ENCODE measurements at places on chromosomes 11 and 22. TPM values are rescaled to one million over a fixed set of nuclear protein-coding genes. Genes with fewer than 3 reads are reported as not detected.

The CTSW gene
- 0.53 TPM for polyA plus RNA-seq

- DNase-seq: no peak
Measured at GRCh38 chr11:77515063-77515462, 41.2 kb upstream of the PAK1 start.

- DNase-seq: no peak
Measured at GRCh38 chr22:20799449-20799848, 25.5 kb downstream of the SERPIND1 start.

The CASP1 gene
- polyA plus RNA-seq: 4.8 TPM

The OR52A1 gene
- not detected for polyA plus RNA-seq

The SPECC1L gene
- polyA plus RNA-seq: 9.8 TPM

GRCh38 chr22:31504282-31504681 is 7.9 kb downstream of the SFI1 start:
- DNase-seq: no peak

DNA sequence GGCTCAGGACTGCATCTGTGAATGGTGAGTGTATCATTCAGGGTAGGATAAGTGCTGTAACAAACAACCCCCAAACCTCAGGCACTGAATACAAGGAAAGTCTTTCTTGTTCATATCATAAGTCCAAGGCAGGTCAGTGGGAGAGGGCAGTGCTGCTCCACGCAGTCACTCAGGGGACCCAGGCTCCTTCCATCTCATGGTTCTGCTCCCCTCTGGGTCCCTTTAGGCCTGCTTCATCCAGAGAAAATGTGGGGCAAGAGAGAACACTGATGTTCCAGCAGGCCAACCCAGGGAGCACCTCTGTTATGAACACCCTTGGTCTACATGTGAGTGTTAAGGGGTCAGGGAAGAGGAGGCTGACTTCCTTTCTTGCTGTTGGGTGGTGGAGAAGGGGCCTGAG is 187.8 kb downstream of the CHST1 start:
- DNase-seq: no peak

The SEC14L2 gene
- polyA plus RNA-seq: 11.2 TPM

The RAC2 gene
- 4.6 TPM for polyA plus RNA-seq

DNA sequence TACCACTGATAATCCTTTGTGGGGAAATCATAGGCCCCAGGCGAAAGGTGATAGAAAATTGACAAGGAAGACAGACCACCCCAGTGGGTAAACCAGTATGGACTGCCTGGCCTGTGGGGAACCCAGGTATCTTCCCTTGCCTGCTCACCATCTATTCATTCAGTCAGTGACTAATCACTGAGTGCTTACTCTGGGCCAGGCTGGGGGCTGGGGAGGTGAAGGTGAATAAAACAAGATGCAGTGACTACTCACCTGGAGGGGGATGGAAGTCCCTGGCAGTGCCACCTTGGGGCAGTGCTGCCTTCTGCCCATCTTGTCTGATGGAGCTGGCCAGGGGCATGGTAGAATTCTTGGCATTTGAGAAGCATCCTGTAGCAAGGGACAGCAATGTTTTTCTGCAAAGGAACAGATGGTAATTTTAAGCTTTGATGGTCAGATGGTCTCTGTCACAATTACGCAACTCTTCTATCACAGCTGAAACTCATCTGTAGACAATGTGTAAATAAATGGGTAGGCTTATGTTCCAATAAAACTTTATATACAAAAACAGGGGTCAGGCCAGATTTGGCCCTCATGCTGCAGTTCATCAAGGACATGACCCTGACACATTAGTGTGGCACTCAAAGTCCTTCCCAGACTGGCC is 4.6 kb downstream of the ISX start:
- DNase-seq: no peak

- no peak for DNase-seq
Measured at GRCh38 chr11:107743191-107743590, 31.3 kb upstream of the SLN start.

The PGR gene
- polyA plus RNA-seq: 2.7 TPM

DNA sequence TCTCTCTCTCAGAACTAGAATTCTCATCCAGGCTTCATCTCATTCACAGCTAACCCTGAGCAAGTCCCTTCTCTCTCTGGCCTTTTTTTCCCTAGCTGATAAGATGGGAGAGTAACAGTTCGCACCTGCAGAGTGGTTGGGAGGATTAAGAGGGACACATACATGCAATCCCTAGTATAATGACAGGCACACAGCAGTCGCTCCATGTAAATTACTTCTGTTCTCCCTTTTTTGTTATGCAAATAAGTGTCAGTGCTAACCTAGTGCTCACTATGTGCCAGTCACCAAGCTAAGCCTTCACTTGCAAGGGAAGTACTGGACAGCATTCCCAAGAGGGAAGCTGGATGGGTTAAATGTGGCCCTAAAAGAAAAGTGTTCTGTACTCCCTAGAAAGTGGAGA is 63.4 kb downstream of the TENM4 start:
- DNase-seq: no peak

GRCh38 chr11:133997554-133997953 is 40.8 kb upstream of the IGSF9B start:
- DNase-seq: no peak

DNA sequence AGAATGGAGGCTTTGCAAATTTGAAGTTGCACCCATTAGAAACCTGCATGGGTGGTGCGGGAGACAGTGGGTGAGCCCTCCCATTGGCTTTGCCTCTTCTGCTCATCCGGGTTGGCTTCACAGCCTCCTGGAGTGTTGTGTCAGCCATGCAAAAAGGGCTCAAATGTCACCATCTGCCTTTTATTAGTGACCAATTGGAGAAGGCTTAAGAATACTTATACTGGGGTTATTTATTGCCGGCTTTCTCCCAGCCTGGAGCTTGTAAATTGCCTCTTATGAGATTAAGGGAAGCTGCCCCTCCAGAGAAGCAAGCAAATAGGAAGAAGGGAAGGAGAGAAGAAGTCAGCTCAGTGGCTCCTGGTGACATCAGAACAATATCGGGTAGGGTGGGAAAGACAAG is 182.6 kb downstream of the ST3GAL4 start:
- DNase-seq: no peak

DNA sequence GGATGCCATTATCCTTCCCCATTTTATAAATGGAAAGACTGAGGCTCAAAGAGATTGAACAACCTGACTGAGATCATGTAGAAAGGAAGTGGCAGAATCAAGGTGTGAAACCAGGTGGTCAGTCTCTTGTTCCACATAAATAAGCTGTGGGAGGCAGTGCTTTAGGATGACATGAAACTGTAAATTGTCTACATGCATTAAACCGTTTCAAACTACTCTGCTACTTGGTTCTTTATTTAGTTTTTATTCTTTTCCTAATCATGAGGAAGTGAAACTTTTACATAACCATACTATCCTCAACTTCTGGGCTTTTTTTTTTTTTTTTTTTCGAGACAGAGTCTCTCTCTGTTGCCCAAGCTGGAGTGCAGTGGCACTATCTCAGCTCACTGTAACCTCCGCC is 34.9 kb downstream of the CADM1 start:
- no peak for DNase-seq

The POU2AF3 gene
- polyA plus RNA-seq: 0.15 TPM

The GPR137 gene
- polyA plus RNA-seq: 44.0 TPM

GRCh38 chr11:128227466-128227865 is 359.9 kb downstream of the ETS1 start:
- DNase-seq: no peak

GRCh38 chr11:132318421-132319157 is 948.2 kb downstream of the NTM start:
- DNase-seq: no peak

The CRYBA4 gene
- polyA plus RNA-seq: not detected

The RASSF10 gene
- 0.15 TPM for polyA plus RNA-seq

GRCh38 chr22:42978453-42979103 is 36.4 kb downstream of the PACSIN2 start:
- DNase-seq: peak; percentile 33

The OR10A2 gene
- polyA plus RNA-seq: not detected

The SYT12 gene
- 0.04 TPM for polyA plus RNA-seq

The TSPAN32 gene
- polyA plus RNA-seq: 3.5 TPM

- DNase-seq: no peak
Measured at GRCh38 chr11:132719684-132720083, 812.6 kb downstream of the OPCML start.

DNA sequence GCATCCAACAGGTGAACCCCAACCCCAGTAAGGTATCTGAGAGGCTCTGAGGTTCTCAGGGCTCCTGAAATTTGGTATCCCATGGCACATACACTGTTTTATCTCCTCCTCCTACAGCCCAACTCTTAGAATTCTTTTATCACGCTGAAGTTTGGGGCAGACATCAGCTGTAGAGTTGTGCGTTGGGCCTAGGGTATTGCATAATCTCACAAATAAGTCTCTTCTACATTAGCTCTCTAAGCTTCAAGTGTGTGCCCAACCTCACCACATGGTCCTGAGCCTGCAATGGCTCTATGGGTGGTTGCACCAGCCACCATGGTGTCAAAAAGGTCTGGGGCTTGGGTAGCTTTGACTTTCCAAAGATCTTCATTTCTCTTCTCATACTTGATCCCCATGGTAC is 603.0 kb downstream of the BUD13 start:
- DNase-seq: no peak

GRCh38 chr11:4704790-4705334 is 278 bp downstream of the MMP26 start:
- DNase-seq: no peak

DNA sequence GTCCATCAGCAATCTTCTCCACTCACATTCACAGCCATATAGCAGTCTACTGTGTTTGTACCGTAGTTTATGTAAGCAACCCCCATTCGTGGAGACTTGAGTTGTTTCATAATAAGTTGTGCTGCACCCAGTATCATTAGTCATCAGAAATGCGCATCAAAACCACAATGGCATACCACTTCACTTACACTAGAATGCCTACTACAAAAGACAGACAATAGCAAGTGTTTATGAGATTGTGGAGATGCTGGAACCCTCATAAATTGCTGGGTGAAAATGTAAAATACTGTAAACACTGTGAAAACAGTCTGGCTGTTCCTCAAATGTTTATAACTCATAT is 133.3 kb downstream of the ATXN10 start:
- no peak for DNase-seq

The TMEM151A gene
- 0.08 TPM for polyA plus RNA-seq

DNA sequence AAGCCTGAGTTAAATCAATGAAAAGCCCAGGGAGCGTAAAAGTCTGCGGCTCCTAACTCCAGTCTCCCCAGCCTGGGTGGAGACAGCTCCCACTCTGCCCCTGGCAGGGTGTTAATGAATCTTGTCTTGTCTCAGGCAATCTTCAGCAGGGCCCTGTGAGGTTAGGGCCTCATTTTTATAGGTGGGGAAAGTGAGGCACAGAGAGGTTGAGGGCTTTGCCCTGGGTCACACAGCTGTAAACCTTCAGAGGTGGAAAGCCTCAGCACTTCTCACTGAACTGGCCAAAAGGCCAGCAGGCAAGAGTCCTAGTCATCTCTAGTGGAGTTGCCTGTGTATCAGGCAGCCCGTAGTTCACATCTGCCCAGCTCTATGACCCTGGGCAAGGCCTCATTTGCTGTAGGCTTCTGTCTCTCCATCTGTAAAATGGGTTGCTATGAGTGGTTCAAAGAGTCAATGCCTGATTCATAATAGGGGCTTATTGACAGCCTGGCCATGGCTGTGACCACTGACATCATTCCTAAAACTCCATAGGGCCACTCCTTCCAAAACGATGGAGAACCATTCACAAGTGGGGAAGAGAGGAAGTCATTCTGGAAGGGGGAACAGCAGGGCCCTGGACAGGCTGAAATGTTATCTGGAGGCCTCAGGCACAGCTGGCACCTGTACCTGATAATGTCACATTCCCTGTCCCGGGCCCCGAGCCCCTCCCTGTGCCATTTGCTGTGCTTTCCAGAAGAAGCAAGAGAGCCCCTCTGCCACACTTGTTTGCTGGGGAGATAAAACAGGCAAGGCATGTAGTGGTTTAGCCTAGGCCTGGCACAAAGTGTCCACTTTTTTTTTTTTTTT is 6.0 kb downstream of the CBX7 start:
- DNase-seq: no peak

The OTOG gene
- not detected for polyA plus RNA-seq

The INTS4 gene
- polyA plus RNA-seq: 11.8 TPM

The NEU3 gene
- polyA plus RNA-seq: 14.1 TPM

GRCh38 chr11:125183641-125184040 is 19.1 kb downstream of the PKNOX2 start:
- no peak for DNase-seq

The UVRAG gene
- polyA plus RNA-seq: 4.5 TPM

The SYT13 gene
- 1.2 TPM for polyA plus RNA-seq

The LRRC75B gene
- 8.0 TPM for polyA plus RNA-seq

- DNase-seq: no peak
Measured at GRCh38 chr11:66133216-66133775, 63.2 kb downstream of the PACS1 start.

DNA sequence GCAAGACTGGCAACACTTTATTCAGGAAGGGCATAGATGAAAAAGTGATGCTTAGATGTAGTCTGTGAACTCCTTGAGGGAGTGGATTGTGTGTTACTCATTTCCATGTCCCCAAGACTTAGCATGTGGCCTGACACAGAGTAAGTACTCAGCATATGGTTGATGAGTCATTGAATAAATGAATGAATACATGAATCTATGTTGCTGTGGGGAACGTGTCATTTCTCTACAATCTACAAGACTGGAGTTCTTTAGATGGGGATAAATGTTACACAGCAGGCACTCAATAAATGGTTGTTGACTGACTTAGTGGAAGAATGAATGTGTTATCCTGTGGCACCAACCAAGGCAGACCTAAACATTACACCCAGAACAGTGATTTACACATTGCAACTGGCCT is 17.9 kb downstream of the BPIFC start:
- DNase-seq: no peak

DNA sequence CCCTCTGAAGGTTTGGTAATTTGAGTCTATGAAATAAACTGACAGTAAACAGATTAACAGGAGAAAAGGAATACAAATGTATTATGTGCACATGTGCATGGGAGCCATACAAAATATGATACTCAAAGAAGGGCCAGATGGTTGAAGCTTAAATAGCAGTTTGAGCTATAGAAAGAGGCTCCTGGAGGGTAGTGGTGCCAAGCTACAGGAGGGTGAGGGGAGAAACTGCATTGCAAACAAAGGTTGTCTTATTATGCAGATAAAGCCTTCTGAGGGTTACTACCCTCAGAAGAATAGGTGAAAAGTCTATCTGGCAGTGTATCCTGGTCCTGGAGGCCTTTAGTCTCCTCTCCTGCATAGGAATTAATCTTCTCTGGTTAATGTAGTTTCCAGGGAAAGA is 267.3 kb upstream of the MPPED2 start:
- DNase-seq: no peak

DNA sequence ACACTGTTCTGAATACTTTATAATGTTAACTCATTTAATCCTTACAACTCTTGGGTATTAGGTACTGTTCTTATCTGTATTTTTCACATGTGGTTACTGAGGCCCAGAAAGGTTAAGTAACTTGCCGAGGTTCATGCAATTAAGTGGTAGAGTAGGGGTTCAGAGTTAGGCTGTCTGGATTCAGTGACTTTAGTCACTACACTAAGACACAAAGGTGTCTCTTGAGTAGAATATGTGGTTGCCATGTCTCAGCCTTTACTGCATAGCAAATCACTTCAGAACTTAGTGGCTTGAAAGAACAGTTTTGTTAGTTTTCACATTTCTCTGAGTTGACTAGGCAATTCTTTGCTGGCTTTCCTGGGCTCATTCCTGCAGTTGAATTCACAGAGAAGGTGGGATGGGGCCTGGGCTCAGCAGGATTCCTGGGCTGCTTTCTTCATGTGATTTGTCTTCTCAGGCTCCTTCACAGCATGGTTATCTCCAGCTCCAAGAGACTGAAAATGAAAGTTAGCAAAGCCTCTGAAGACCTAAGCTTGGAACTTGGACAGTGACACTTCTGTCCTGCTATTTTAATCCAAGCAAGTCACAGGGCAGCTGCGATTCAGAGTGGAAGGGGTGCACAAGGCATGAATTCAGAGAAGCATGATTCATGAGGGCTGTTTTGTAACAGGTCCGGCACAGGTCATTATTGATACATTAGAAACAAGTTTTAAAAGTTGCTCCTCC is 68.3 kb downstream of the SPECC1L start:
- DNase-seq: no peak

The IGF2 gene
- polyA plus RNA-seq: 56.3 TPM

All from heart left ventricle (tissue), 16 donors.